Sigmoid colon (tissue), 7 donors: ENCODE measurements at places on chromosomes 12 and 14. TPM values are rescaled to one million over a fixed set of nuclear protein-coding genes. Genes with fewer than 3 reads are reported as not detected.

GRCh38 chr14:24678801-24679247, 44.8 kb upstream of the GZMB start:
- no peaks in the 10 kb centered on the region for H3K27me3 ChIP-seq
- peak overlapping the region; percentile 21 for H3K4me3 ChIP-seq
- H3K36me3 ChIP-seq = no peaks in the 10 kb centered on the region
- no peaks in the 10 kb centered on the region for H3K4me1 ChIP-seq
- no peak overlapping the region for H3K27ac ChIP-seq

The FSCB gene
- total RNA-seq = not detected

DNA sequence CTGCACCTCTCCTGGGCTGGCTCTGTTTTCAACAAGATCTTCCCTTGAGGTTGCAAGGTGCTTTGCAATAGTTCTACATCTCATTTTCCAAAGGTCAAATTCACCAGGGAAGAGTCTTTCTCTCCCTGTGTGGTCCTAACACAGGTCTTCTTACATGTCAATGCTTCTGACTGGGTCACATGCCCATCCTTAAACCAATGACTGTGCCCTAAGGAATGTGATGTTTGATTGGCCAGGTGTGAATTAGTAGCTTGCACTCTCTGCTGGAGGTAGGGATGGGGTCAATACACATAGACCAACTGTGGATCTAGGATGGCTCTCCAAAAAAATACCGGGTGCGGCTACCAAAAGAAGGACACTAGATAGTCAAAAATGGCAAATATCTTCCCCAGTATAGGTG, 19.9 kb upstream of the KCNK10 start:
- H3K36me3 ChIP-seq = no peaks in the 10 kb centered on the region
- H3K27me3 ChIP-seq = no peaks in the 10 kb centered on the region
- H3K4me3 ChIP-seq = no peak overlapping the region
- H3K4me1 ChIP-seq = no peaks in the 10 kb centered on the region

GRCh38 chr14:71267691-71268090, 360.4 kb downstream of the PCNX1 start:
- no peak for DNase-seq
- no peak overlapping the region for H3K27ac ChIP-seq
- no peaks in the 10 kb centered on the region for H3K27me3 ChIP-seq
- H3K4me1 ChIP-seq = no peaks in the 10 kb centered on the region
- H3K36me3 ChIP-seq = no peaks in the 10 kb centered on the region

The DBX2 gene
- under 0.01 TPM for total RNA-seq

- no peaks in the 10 kb centered on the region for H3K36me3 ChIP-seq
- H3K4me1 ChIP-seq = no peaks in the 10 kb centered on the region
- no peak for DNase-seq
- H3K27me3 ChIP-seq = no peaks in the 10 kb centered on the region
Observed at GRCh38 chr12:100229036-100229635, 28.5 kb downstream of the ACTR6 start.

The CACNA1C gene
- total RNA-seq = 62.0 TPM

- H3K4me1 ChIP-seq = peaks cover 53% of the 10 kb centered on the region
- no peak for DNase-seq
- no peak overlapping the region for H3K4me3 ChIP-seq
- H3K36me3 ChIP-seq = peaks cover 1% of the 10 kb centered on the region
Observed at GRCh38 chr12:92136965-92137721, 8.5 kb downstream of the BTG1 start.

DNA sequence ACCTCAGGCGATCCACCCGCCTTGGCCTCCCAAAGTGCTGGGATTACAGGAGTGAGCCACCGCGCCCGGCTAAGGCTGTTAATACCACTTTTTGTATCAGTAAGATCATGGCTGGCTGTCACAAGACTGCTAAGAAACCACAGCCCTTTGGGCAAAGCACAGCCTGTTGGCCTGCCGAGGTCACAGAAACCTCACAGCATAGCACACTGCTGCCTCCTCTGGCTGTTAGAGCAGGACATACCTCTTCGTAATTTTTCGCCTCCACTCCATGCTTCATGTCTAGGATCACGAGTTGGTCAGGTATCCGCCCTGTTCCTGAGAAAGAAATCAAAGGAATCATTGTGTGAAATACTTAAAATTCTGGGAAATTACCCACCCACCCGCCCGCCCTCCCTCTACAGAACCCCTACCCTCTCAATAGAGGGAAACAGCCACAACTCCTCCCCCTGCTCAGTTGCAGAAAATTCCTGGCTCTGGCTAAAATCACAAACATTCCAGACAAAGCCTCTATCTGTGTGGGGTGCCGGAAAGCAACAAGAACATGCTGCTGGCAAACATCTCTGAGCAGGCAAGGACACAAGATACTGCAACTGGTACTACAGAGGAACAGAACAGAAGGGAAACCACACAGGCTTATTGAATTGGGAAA, 20.7 kb upstream of the NEK9 start:
- no peak overlapping the region for H3K4me3 ChIP-seq
- peaks cover 11% of the 10 kb centered on the region for H3K36me3 ChIP-seq
- peaks cover 34% of the 10 kb centered on the region for H3K4me1 ChIP-seq
- peak overlapping the region; percentile 78 for H3K27ac ChIP-seq
- no peaks in the 10 kb centered on the region for H3K27me3 ChIP-seq

DNA sequence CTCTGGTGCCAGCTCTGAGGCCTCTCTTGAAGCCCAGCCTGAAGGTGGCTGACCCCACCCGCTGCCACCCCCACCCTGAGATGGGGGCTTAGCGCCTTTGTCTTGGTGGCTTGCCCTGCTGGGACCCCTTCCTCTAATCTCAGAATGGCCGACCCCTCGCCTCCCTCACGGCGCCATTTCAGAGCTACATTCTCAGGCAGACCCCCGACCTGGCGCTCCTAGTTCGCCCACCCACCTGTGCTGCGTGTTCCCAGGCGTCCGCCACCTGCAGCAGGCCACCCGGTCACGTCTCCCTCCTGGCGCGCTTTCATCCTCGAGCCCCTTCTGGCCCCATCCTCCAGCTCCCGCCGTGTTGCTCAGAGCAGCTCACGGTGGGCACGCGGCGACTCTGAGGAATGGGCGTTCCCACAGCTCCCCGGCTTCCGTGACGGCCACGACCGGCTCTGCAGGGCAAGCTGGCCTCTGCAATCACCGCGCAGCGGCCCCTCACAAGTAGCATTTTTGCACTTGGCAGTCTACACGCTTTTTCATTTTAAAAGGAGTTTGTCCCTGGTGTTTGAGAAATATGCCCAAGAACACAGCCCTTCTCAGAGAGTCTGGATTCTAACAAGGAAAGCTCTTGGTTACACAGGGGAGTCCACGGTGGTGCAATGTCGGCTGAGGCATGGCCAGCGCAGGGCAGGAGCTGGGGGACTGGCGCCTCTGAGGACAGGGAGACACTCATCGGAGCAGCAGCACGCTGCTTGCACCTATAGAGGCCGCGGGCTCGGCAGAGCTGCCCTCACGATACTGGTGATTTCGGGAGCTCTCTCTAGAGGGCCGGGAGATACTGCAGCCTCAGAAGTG, 105.7 kb upstream of the C14orf180 start:
- no peaks in the 10 kb centered on the region for H3K36me3 ChIP-seq
- no peak for DNase-seq
- no peak overlapping the region for H3K27ac ChIP-seq
- H3K4me1 ChIP-seq = no peaks in the 10 kb centered on the region

The FAM222A gene
- total RNA-seq = 2.2 TPM

The TAS2R14 gene
- total RNA-seq = 6.9 TPM

GRCh38 chr14:99604766-99605298, 825 bp upstream of the CCDC85C start:
- no peaks in the 10 kb centered on the region for H3K36me3 ChIP-seq
- peaks cover 44% of the 10 kb centered on the region for H3K4me1 ChIP-seq
- peak overlapping the region; percentile 76 for H3K4me3 ChIP-seq
- DNase-seq = no peak

- no peaks in the 10 kb centered on the region for H3K27me3 ChIP-seq
- DNase-seq = no peak
- no peak overlapping the region for H3K27ac ChIP-seq
- H3K4me3 ChIP-seq = no peak overlapping the region
Observed at GRCh38 chr14:26730929-26731618, 133.2 kb upstream of the NOVA1 start.

The CARMIL3 gene
- 0.14 TPM for total RNA-seq

DNA sequence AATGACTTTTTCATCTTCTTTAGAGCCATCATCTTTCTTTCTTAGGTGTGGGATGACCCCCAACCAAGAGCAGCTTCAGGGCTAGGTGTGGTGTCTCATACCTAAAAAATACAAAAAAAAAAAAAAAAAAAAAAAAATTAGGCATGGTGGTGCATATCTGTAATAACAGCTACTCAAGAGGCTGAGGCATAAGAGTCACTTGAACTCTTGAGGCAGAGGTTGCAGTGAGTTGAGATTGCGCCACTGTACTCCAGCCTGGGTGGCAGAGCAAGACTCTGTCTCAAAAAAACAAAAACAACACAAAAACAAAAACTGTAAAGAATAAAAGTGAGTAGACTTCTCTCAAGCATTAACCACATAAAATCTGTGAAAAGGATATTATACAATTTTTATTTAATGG, 8.0 kb upstream of the ATF7IP start:
- DNase-seq = no peak
- H3K27me3 ChIP-seq = no peaks in the 10 kb centered on the region
- H3K4me3 ChIP-seq = no peak overlapping the region

The IFNG-AS1 gene
- not detected for total RNA-seq

GRCh38 chr12:52517888-52518287, 2.3 kb downstream of the KRT5 start:
- no peaks in the 10 kb centered on the region for H3K36me3 ChIP-seq
- no peaks in the 10 kb centered on the region for H3K27me3 ChIP-seq
- no peak overlapping the region for H3K27ac ChIP-seq
- DNase-seq = no peak

DNA sequence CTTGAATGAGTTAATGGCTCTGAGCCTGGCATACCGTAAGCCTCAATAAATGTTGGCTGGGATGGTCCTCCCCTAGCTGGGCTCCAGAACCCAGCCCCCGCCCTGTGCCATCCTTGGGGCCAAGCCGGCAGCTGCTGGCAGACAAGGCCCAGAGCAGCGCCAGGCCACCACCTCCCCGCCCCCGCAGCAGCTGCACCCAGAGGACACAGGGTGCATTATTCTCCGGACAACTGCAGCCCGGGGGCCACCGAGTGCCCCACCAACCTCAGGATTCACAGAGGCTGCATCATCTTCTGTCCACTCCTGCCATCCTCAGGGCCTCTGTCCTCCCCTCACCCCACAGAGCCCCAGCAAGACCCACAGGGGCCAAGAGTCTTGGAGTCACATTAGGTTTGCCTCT, 92.7 kb downstream of the NCOR2 start:
- peaks cover 64% of the 10 kb centered on the region for H3K36me3 ChIP-seq
- H3K27ac ChIP-seq = peak overlapping the region; percentile 79
- peak; percentile 89 for DNase-seq
- no peak overlapping the region for H3K4me3 ChIP-seq

The C12orf56 gene
- total RNA-seq = not detected

- no peak for DNase-seq
- no peaks in the 10 kb centered on the region for H3K4me1 ChIP-seq
- H3K4me3 ChIP-seq = no peak overlapping the region
- no peaks in the 10 kb centered on the region for H3K36me3 ChIP-seq
- H3K27ac ChIP-seq = no peak overlapping the region
Observed at GRCh38 chr12:77751939-77752338, 78.8 kb upstream of the NAV3 start.

DNA sequence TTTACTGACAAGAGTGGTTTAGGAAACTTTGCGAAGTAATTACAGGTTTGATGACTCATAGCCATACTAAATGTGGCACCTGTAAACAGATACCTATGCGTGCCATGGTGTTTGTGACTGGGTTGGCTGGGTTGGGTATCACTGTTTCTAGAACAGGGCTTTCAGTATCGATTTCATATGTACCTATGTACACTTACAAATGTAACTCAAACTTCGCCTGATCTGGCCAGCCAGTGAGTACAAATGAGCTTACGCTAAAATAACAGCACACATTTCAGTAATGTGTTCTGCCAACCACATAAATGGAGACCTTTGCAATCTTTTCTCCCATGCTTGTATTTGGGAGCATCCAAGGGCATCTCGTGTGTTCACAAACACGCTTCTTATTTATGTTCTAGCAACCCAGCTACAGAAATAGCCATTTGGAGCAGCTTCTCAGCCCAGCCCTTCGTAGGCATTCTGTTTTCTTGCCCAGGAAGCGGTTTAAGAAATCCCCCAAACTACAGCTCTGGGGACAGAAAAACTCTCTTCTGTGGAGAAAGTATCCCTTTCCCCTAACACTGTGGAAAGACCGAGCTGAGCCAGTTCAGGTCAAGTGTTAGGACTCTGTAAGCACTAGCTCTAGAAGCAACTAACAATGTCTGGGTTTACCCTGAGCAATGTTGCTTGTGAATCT, 42.3 kb upstream of the MDM1 start:
- no peak overlapping the region for H3K27ac ChIP-seq
- DNase-seq = no peak

The LRIG3 gene
- total RNA-seq = 186 TPM
